ENCODE measurements at places on chromosomes 2 and 18.

DNA sequence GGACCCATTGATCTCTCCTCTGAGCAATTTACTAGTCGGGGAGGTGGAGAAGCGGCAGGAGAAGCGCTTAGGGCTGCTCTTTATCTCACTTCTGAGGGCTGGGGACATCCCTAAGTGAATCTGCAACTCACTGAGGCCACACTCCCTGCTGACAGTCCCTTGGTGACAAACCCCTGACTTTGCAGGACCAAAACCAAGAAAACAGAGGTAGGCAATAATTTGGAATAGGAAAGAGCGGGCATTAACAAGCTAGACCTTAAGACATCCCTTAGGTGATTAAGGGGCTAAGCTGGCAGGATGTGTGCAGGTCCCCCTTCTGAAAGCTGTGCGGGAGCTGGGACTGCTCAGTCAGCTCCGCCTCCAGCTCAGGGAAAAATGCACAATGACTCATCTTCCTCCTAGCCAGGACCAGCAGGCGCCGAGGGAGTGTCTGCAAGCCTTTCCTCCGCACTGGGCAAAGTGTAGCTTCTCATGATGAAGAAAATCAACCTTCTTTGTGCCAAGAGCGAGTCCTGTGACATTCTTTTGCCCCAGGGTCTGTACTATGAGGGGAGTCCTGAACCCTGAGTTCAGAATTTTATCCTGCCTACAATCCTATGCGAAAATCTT, 63.3 kb downstream of the BOD1L2 start:
- DNase-seq = no peak

DNA sequence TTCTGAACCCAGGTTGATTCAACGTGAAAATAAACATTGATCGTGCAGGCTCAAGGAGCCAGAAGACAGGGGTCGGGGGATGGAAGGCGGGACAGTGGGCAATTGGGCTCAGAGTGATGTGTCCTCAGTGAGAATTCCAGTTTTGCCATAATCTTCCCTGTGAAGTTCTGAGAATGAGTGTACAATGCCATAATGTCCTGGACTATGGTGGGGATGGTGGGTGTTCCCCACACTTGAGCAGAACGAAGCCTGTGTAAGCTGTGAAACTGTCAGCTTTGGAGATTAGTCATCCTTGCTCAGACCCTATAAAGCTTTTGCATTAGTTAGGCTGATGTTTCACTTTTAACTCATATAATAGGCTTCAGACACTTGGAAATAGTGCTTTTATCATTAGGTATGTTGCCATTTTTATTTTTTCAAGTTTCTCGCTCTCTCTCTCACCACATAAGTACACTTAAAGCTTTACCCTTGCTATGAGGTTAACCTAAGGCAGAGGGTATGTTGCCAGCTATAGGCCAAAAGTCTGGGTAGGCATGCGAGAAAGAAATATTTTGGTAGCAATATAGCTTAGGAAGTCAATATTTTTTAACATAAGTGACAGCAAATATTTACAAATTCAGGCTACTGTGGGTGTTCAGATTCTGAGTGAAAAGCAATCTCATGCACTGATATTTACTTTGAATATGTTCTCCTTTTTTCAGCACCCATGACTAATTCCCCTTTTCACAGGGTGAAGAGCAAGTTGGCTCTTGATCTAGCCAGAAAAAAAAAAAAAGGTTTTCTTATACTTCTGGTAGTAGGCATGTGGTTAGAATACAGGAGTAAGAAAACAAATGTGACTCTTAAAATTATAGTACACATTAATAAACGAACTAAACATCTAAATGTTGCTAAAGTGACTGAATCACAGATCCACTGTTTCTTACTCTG, 47.2 kb downstream of the CDC42EP3 start:
- DNase-seq = no peak

DNA sequence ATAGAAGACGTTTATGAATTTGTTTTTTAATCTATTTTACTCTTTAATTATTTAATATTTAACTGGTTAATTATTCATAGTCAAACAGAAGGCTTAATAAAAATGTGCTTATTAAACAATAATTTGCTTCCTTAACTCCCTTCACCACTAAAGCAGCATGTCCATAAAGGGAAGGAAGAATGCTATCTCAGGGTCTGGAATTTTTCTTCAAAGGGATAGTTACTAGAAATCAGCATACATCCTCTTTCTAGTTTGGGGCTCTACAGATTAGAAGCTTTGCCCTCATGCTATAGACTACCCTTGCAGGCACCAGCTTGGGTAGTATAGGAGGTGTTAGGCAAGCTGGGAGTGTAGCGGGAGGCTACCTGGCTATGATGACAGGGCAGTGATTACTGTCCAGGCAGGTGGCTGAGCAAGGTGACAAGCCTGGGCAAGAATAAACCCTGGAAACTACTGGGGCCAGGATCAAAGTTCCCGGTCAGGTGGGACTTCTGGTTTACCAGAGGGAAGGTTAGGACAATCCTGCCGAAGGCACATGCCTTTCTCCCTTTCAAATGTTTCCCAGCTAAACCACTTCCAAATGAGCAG, 276.0 kb upstream of the REV1 start:
- no peak for DNase-seq

GRCh38 chr18:24108641-24109040, 30.2 kb upstream of the CABYR start:
- DNase-seq = no peak

All from DND-41 (cell line).